Stimulated activated CD4-positive, alpha-beta T cell treated with anti-CD3 and anti-CD28 coated beads, Interleukin-1b, Interleukin-23, amount 100 ng/mL, for 1 hour (primary cell): ENCODE measurements at places on chromosomes 6 and 20.

GRCh38 chr6:139533573-139534471 lies 159.4 kb upstream of the CITED2 start:
- DNase-seq = no peak

- DNase-seq = no peak
These were observed 6.9 kb downstream of the ZMYND8 start for GRCh38 chr20:47349365-47350180.

DNA sequence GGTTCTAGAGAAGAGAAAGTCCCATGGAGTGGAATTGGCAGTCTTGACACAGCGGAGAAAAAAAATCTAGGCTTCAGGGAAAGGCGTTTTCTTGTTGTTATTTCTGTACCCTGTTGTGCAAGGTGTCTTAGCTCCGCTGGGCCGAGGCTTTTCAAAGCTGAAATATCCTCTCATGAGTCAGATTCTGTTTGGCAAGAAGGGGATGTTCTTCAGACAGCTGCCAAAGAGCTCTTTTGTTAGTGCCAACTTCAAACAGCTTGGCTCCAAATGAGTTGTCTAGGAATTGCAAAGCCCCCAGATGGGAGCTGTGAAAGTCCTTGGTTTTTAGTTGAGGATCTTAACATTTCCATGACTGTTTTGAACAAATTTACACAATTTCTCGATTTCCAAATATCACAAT lies 45.6 kb downstream of the LRRN4 start:
- DNase-seq = no peak

DNA sequence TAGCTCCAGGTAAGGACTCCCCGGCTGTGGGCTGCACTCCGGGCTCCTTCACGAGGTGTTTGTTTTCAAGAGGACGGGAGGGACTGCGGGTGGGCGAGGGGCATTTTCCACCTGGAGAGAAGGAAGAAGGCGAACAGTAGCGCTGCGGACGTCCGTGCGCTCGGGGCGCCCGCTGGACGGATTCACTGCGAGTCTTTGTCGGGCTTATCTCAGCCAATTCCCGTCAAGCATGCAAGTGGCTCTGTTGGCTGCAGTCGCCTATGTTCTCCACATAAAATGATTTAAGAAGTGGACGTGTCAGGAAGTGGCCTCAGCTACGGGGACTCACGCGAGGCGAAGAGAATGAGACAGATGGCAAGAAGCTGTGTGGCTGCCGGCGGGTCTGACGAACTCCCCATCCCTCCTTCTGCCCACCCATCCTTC lies 332 bp downstream of the GRIK2 start:
- DNase-seq = no peak

GRCh38 chr6:70547313-70547712 lies 19.4 kb upstream of the SDHAF4 start:
- DNase-seq = no peak
